GM13977 (cell line): ENCODE measurements at places on chromosomes 5 and 9.

DNA sequence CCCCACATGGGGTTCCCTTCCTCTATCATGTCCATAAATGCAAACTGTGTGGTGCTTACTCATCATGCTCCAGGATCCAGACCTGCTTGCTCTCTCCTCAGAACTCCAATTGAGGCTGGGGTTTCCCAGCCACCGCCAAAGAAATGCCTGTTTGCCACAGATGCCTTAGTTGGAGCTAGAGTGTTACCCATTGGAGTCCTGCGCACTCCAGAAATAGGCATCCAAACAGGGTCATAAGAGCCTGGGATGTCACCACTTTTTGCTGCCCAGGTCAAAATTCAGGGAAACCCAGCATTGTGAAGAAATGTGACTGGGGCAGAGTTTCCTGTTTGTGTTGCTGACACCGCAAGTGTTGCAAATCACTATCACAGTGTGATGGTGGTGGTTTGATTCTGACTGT lies 60.7 kb upstream of the SPDL1 start:
- DNase-seq, result no peak

DNA sequence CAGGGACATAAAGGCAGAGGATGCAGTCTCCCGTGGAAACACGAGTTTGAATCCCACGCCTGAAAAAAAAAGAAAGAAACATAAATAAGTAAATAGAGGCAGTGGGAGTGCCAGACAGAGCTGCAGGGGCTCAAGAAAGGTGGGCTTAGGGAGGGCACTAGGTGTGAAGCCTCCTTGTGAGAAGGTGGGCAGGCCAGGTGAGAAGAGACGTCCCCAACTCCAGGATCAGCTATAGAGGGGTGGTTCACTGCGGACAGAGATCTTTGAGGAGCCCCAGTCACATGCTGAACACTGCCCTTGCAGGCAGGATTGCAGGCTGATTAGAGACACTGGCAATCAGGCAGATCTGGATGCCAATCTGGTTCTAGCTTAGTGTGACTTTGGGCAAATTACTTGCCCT lies 172.1 kb downstream of the RGS3 start:
- DNase-seq, result no peak

DNA sequence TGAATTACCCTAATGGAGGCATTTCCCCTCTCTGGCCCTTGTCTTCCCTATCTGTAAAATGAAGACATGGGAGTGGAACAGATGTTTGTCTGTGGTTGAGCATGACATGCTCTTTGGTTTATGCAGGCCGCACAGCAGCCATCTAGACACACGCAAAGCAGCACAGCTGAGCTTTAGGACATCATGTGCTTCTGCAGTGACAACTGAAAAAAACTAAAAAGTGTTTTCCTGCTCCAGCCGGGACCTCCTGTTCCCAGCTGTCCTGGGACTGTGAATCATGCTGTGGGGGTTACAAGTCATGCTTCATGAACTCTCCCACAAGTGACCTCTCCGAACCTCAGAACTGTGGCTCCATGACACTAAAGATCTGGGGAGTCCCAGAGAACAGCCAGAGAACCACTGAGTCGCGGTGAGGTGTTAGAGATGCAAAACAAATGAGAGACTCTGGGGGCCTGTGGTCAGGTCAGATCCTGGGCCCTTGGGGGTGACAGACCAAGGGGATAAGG lies 1.7 kb downstream of the SMIM3 start:
- peak; percentile 56 for DNase-seq

DNA sequence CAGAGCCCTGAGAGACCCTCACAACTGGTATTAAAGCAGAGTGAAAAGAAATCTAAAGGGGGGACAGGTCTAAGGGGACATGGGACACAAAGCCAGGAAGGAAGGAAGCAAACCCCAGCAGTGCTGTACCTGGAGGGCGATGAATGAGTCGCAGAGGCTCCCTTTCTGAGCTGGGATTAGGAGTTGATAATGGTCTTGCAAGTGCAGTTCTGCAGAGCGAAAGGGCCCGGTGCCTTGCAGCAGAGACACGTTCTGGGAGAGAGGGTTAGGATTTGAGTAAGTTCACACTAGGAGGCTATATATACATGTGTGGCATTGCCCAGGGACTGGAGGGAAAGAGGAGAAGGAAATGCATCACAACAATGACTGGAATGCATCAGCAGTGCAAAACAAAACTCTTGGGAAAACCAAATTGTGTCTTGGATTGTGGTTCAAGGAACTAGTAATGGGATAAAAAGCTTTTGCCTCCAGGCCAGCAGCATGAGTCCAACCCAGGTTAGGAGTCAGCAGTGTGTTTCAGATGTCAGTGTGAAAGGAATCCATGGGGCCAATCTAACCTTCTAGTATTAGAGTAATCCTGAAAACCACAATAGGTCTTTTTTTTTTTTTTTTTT lies 38.8 kb upstream of the LIFR start:
- no peak for DNase-seq

- DNase-seq, result peak; percentile 48
Observed at GRCh38 chr5:133957591-133957990, 10.8 kb downstream of the C5orf15 start.

- DNase-seq, result no peak
Observed at GRCh38 chr9:75000835-75001234, 27.3 kb downstream of the CARNMT1 start.

GRCh38 chr5:38237681-38238080 lies 20.7 kb upstream of the EGFLAM start:
- no peak for DNase-seq

DNA sequence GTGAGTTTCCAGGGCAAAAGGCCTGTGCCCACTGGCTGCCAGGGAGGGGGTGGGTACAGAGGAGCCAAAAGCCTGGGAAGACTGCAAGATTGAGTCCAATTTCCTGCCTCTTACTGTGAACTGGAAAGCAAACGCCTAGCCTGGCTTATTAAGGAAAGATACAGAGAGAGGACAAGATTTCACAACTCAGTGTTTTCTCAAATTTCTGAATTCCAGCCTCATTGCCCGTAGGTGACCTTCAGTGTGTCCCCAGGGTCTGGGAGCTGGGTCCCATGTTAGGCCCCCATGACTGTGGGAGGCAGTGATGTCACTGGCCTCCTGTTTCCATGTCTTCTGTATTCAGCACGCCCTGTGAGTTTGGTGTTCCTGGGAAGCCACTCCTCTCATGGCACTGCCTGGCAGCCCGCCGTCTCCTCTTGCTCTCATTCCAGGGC lies 60.6 kb upstream of the PTPN3 start:
- no peak for DNase-seq

DNA sequence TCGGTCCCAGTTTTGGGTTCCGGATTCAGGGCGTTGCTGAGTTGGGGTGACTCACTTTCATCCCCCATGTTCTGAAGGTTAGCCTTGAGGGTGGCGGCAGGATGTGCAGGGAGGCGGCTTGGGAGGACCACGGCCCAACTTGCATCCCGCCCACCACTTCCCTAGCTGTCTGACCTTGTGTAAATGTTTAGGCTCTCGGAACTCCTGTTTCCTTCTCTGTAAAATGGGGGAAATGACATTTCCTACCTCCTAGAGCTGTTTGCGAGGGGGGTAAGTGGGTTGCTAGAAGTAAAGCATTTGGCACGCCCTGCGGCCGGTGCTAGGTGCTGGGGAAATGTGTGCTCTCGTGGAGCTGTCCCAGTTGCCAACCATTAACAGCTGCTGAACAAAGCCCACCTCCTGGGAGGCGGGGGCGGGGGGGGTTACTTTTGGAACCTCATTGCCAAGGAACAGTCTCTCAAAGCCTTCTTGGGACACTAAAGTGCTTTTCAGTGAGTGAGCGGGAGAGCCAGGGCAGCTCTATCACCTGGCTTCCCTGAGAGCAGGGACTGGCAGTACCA lies 27.5 kb downstream of the PTGES2 start:
- no peak for DNase-seq

DNA sequence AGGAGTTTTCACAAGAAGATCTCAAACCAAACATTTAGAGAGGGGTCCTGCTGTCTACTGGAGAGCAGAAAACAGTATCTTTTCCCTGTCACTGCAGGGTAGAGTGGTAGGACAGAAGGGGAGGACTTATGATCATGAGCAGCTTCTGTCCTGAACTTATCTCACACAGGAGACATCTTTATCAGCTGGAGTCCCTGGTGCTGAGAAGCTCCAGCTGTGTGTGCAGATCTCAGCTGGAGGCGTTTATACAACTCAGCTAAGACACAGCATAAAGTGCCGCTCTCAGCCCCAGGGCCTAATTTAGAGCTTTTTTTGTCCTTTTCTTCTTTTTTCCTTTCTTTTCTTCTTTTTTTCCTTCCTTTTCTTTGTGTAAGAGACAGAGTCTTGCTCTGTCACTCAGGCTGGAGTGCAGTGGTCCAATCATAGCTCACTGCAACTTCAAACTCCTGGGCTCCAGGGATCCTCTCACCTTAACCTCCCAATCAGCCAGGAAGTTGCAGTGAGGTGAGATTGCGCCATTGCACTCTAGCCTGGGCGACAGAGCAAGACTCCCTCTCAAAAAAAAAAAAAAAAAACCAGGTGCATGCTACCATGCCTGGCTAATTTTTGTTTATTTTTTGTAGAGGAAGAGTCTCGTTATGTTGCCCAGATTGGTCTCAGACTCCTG lies 31.9 kb downstream of the CCDC125 start:
- DNase-seq, result no peak
